ENCODE measurements at places on chromosomes 2 and 18.

GRCh38 chr2:220858101-220858500 lies 714.0 kb downstream of the EPHA4 start:
- DNase-seq = no peak

DNA sequence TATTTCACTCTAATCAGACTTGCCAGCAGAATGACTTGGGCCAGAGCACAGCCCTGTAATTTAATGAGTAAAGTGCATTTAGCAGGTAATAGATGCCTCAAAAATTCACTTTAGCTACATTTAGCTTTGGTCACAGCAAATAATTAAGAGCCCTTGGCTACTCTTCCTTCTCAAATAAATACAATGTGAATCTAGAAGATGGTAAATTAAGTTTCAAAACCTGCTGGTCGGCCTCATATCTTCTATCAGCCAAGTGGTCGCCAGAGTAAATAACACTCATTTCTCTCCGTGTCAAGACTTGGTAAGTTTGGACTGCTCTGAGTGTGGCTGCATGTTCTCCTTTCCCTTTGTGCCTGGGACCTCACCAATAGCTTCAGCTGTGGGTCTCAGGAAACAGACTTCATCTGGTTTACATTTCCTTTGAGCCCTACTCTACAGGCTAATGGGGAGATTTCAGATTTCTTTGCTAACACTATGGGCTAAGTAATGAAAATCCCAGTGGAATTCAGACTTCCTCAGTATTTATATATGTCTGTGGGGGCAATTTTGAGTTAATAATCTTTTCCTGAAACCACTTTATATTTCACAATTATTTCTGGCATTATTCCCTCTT lies 375.8 kb downstream of the RBM43 start:
- no peak for DNase-seq

GRCh38 chr18:74870950-74871349 lies 273.3 kb downstream of the ZNF407 start:
- no peak for DNase-seq

GRCh38 chr2:215619022-215619958 lies 183.4 kb upstream of the FN1 start:
- DNase-seq = no peak

GRCh38 chr2:27372937-27373336 lies 2.5 kb downstream of the SNX17 start:
- DNase-seq = no peak

GRCh38 chr2:9558948-9559381 lies 3.3 kb upstream of the ADAM17 start:
- no peak for DNase-seq

DNA sequence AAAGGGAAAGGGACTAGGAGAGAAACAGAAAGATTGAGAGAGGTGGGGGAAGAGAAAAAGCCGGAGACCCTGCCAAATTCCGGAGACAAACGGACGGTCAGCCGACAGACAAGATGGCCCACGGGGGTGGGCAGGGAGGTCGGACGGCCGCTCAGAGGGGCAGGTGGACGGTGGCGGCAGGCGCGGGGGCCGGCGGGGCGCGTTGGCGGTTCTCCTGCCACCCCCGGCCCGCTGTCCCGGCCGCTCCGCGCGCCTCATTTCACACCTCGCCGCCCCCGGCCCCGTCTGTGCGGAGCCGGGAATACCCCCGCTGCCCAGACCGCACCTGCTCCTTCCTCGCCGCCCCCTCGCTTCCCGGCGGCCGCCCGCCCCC lies 935 bp downstream of the SLC30A3 start:
- DNase-seq = no peak

DNA sequence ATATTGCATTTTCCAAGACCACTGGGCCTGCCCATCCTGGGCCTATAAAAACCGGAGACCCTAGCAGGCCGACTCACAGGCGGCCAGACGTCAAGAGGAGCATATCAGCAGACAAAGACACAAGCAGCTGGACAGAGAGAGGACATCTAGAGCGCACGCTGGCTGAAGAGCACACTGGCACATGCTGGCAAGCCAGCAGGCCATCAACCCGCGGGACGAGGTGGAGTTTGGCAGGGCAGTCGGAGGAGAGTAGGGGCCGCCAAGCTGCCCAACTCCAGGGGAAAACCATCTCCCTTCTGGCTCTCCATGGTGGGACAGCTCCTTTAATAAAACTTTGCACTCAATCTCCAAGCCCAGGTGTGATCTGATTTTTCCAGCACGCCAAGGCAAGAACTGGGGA lies 36.6 kb upstream of the RAB27B start:
- no peak for DNase-seq

- peak; percentile 32 for DNase-seq
Observed at GRCh38 chr2:181675254-181675653, 5.1 kb downstream of the NEUROD1 start.

- DNase-seq = peak; percentile 46
Observed at GRCh38 chr2:52821631-52822030, 946.0 kb upstream of the CHAC2 start.

DNA sequence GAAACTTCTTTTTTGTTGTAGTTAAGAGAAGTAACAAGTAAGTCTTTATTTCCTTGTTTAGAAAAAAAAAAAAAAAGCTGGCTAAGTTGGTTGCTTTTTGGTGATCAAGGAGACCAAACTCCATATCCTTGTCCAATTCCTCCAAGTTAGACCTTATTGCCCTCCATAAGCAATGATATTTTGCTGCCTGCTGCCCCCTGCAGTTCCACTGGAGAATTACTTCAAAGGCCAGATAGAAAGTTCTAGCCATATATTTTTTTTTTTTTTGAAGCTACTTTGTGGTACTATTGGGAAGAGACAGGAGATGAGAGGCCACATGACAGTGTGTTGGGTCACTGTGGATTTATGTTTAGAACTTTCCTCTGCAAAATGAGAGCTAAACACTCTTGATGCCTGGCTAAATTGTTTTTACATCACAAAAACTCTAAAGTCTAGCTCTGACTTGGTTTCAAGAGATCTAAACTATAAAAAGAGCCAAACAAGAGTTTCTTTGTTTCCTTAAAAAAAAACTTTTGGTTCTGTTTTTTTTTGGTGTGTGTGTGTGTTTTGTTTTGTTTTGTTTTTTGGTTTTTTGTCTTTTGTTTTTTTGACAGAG lies 80.7 kb upstream of the RASGRP3 start:
- DNase-seq = peak; percentile 31

DNA sequence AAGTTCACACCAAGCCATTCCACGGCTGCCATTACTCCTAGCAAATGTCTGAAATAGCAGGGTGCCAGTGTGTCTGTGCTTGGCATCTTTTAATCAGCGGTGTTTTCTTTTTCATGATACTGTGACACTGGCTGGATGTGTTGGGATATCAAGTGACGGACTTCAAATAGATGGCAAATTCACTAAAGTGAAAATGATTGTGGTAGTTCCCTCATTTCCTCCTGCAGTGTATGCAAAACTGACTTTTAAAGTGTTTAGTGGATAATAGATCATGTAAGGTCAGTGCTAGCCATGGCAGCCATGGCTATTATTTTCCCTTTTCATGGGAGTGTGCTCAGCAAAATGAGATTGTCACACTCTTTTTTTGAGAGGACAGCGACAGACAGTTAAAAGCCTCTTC lies 261.5 kb upstream of the SIX3 start:
- DNase-seq = no peak

- DNase-seq = no peak
Observed at GRCh38 chr18:57135699-57136098, 11.2 kb upstream of the BOD1L2 start.

GRCh38 chr2:112692495-112692911 lies 28.3 kb upstream of the NT5DC4 start:
- peak; percentile 94 for DNase-seq

GRCh38 chr2:119184512-119184911 lies 26.0 kb upstream of the C1QL2 start:
- peak; percentile 43 for DNase-seq

GRCh38 chr2:133600266-133600928 lies 32.1 kb upstream of the NCKAP5 start:
- DNase-seq = no peak

GRCh38 chr2:63301481-63301880 lies 250.9 kb downstream of the OTX1 start:
- DNase-seq = no peak

- peak; percentile 8 for DNase-seq
Observed at GRCh38 chr2:196131949-196132925, 39.1 kb downstream of the STK17B start.

DNA sequence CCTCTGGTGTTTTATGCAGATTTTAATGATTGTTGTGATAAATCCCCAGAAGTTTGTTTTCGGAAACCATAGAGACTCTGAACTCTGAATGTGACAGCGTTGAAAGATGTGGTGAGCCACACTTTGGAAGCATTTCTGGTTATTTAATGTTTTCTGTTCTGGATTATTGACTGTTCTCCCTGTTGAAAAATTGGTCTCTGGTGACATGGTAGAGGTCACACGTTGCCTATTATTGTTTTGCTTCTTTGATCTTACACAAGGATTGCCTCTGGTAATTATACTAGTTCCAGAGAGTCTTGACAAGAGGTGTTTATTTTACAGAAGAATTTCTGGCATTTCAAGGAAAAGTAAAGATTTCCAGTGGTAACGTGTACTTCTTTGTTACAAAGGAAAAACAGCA lies 127.1 kb downstream of the GREB1L start:
- no peak for DNase-seq

DNA sequence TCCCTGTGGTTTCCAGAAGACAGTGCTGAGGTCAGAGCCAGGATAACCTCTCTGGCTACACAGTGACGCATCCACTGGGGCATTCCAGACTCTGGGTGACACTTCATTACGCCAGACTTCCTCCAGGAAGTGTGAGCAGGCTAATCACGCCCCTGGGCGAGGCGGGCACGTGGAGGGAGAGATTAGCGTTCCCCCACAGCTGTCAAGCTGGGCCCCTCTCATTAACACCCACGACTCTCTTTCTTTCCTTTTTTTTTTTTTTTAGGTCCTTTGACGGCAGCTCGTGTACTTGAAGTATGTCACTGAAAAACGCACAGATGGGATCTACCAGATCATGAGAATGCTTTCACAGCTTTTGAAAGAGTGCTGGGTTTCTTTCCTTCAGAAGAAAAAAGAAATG lies 274.6 kb downstream of the AFF3 start:
- peak; percentile 59 for DNase-seq

- no peak for DNase-seq
Observed at GRCh38 chr2:217980591-217980990, 22.2 kb downstream of the TNS1 start.

- DNase-seq = no peak
Observed at GRCh38 chr2:20633794-20634506, 16.9 kb downstream of the HS1BP3 start.

- DNase-seq = no peak
Observed at GRCh38 chr2:205975082-205975949, 110.7 kb downstream of the INO80D start.

- DNase-seq = no peak
Observed at GRCh38 chr2:56113382-56113975, 70.3 kb upstream of the CCDC85A start.

- no peak for DNase-seq
Observed at GRCh38 chr2:56806924-56807323, 623.1 kb downstream of the CCDC85A start.

GRCh38 chr2:10493634-10494281 lies 45.6 kb upstream of the ODC1 start:
- peak; percentile 88 for DNase-seq

GRCh38 chr2:22020091-22020742 lies 896.4 kb downstream of the TDRD15 start:
- DNase-seq = no peak

DNA sequence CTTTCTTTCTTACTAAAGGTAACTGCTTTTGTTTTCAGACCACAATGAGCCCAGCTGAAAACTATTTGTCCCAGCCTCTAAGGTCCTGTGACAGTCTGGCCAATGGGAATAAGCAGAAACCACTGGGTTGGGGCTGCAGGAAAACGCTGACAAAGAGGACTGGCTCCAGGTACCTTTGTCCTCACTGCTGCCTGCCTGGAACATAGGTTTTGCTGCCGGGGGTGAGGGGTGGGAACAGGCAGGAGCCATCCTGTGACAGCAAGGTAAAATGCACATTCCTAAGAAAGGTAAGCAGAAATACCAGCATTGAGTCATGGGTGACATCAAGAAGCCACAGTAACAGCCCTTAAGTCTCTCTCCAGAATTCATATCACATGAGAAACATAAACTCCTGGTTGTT lies 21.6 kb downstream of the PTPN2 start:
- DNase-seq = no peak

DNA sequence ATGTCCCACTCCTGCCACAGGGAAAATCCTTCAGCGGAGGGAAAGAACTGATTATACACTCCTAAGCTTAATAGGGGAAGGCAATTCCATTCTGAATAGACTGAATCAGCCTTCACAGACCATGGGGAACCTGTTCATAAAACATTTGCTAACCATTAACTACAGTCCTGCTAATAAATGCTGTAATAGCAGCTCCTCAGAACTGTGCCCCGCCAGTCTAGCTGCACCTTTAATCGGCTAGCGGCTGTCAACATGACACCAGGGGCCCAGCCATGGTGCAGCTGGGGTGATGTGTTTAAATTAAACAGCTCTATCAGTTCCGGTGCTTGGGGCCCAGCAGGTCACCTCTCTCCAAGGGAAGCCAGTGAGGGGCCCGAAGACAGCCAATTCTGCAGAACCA lies 77.8 kb downstream of the GALNT14 start:
- no peak for DNase-seq

DNA sequence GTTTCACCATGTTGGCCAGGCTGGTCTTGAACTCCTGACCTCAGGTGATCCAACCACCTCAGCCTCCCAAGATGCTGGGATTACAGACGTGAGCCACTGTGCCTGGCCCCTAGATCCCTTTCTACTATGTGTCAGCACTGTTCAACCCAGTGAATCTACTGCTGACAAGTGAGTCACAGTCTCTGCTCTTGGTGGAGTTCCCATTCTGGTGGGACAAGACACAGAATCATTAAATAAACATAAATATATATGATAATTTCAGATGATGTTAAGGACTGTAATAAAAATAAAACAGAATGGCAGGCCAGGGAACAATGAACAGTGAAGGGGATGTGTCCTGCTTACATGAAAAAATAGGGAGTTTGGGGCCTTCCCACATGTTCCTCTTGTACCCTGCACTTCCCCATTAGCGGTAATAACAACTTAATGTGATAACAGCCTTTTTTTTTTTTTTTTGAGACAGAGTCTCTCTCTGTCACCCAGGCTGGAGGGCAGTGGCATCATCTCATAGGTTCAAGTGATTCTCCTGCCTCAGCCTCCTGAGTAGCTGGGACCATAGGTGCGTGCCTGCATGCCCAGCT lies 112.2 kb downstream of the CPO start:
- peak; percentile 14 for DNase-seq

GRCh38 chr18:38571651-38572050 lies 1006.1 kb upstream of the CELF4 start:
- no peak for DNase-seq

DNA sequence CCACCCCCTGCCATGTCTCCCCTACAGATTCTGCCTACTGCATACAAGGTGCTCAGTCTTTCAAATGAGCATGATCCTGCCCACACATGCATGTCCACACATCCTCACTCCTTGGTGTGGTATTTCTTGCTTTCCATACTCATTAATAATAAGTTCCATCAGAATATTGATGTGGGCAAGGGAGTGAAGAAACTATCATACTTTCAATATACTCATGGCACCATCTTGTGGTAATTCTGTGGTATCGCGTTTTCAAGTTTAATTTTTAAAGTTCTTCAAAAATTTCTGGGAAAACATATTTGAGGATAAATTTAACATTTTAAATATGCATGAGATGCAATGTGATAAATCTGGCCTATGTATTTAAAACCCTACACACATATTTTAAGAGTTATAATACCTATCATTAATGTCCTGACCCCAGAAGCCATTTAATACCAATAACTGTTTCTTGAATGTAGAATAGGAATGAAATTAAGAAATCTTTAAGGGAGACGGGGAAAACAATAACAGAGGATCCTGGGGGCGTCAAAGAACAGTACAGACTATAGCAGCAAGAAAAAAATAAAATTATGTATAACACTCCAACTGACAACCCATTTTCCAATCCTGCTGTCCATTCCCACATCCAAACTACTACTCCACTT lies 110.1 kb downstream of the ZNF385B start:
- DNase-seq = peak; percentile 57

All from RKO (cell line).